ENCODE measurements at places on chromosomes 5 and 9.

DNA sequence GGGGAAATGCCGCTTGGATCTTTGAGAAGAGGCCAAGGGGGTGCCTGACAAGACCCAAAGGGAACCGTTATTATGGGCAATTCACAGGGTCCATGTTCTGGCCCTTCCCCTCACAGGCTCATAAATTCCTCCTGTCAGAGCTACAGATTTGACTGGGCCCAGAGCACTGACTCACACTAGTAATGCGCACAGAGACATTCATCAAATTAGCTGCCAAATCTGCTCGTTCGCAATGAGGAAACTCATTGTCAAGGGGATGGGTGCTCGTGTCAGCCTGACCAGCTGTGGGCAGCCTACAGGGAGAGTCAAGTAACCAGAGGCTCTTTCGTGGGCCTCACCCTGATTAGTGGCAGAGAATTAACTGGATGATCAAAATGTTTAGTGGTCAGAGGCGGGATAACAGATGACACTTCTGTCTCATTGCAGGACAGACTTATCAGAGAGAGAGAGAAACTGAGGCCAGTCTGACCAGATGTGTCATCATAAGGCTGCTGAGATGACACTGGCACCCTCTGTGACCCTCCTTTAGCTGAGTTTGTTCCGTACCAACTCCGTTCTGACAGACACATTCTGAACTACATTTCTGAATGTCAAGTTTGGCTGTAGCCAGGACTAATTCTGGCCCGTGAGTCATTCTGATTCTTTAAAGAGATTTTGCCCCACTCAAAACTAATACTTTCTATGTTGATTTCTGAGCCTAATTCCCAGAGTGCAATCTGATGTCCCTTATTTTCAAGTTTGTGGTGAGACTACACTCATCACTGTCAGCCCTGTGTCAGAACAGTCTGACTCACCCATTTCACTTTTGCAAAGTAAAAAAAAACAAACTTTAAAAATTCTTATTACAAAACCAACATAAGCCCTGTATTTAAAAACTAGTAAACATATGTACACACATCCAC, 377.1 kb downstream of the ACTL7B start:
- no peak for DNase-seq

DNA sequence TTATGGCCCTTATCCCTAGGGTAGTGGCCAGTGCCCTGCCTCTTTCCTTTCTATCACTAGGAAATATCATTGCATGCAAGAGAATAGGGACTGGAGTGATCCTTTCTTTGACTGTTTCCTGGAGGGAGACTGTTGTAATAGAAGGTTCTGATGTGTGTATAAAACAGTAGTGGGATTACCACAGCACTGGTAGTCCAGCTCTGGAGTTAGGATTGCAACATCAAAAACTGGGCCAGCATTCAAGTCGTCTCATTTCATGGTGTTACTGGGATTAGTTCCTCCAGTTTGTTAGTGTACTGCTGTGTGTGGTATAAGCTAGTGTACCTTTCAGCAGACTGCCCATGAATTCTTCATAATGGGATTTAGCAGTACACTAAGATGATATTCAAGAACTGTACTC, 45.8 kb downstream of the KIAA1958 start:
- no peak for DNase-seq

DNA sequence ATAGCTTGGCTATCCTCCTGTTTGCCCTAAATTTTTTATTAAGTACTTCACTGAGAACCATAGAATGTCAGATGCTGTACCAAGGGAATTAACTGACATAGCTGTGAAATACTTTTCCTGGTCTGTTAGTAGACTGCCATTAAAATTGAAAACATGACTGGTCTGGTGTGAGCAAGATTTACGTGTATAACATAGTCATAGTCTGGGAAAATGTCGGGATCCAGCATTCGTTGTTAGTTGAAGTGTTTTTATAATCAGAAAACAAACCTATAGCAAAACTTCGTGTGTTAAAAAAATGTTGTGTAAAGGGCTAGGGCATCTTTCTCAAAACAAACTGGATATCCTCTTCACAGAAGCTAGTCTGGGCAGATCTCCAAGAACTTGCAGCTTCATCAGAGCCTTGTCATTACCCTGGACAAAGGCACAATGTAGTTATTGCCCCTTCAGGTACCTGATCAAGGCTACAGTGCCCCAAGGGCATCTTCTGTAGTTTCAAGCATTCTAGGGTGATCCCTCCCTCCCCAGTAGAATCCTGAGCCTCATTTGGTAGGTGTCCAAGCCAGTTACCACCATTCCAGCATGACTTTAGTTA, 454.2 kb upstream of the SGCD start:
- no peak for DNase-seq

GRCh38 chr5:170917113-170917512, 55.3 kb downstream of the RANBP17 start:
- DNase-seq, result no peak

DNA sequence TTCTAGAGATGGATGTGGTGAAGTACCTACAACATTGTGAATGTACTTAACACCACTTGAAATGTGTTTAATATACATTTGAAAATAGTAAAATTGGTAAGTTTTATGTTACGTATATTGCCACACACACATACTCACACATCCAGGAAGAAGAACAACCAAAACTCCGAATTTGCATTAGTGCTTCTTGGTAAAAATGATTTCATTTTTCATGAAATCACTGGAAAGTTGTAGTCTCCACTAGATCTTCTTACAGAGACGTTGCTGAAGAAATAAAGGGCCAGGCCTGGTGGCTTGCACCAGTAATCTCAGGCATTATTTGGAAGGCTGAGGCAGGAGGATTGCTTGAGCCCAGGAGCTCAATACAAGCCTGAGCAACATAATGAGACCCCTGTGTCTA, 118.6 kb upstream of the ZNF608 start:
- no peak for DNase-seq
